H1 (cell line): ENCODE measurements at places on chromosomes 4 and X.
A peak's percentile ranks its signal among the peaks of the same experiment; 100 is the strongest.

- DNase-seq: no peak
Observed at GRCh38 chrX:16869393-16870094, 618 bp downstream of the RBBP7 start.

GRCh38 chr4:98293104-98293887 is 32.1 kb downstream of the RAP1GDS1 start:
- DNase-seq: no peak

DNA sequence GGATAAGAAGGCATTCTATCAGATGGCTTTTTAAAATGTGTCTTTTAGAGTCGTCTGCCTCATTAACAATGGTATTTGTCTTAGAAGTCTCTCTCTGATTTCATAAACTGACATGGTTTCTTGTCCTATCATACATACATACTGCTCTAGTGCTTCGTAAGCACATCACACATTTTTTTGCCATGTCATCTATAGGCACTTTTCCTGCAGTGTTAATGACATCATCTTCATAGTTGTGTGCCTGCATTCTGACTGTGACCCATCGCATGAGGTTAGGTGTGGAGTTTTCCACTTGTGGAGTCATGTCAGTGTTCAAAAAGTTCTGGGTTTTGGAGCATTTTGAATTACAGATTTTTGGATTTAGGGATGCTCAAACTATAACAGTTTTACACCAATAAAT is 361.6 kb upstream of the SPOCK3 start:
- DNase-seq: no peak

GRCh38 chr4:182212211-182212761 is 30.9 kb upstream of the TENM3 start:
- no peak for DNase-seq

- DNase-seq: peak; percentile 79
Observed at GRCh38 chr4:5998333-5998936, 19.8 kb downstream of the C4orf50 start.

GRCh38 chr4:48462363-48462762 is 20.8 kb upstream of the SLC10A4 start:
- DNase-seq: no peak

DNA sequence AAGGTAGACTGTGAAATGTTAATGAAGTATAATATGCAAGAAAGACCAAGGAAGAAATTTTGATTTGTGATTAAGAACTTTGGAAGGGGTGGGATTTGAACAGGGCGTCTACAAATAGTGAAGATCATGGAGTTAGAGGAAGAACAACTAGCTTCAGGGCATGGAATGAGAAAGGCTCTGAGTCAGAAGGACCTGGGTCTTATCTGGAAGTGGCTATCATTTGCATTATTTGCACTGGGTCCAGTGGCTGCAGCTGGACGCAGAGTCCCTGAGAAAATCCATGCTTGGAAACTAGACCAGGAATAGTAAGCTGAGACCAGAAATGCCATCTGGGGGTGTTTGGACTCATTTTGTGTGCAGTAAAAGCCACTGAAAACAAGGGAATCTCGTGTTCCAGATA is 4.3 kb upstream of the LIMCH1 start:
- no peak for DNase-seq

DNA sequence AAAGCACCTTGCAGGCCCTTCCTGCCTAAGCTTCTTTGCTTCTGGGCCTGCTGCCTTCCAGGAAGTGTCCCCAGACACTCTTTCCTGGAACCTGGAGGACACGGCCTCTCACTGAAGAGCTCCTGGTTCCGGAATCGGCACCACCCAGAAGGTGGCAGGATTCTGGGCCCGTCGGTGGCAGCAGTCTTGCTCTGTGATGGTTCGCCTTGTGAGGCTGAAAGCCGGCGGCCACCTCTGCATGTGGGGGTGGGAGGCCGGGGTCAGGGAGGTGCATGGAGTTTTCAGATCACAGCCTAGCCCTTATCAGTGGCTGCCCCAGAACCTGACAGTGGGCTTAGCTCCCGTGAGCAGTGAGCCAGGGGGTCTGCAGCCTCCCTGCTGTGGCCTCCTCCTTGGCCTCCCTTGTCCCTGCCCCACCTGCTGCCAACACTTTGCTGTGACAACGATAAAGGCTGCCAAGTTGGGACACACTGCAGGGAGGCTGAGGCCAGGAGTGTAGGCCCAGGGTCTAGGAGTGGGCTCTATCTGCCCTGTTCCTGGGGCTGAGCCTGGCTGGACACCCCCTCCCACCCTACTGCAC is 30.8 kb upstream of the GPR78 start:
- DNase-seq: no peak

DNA sequence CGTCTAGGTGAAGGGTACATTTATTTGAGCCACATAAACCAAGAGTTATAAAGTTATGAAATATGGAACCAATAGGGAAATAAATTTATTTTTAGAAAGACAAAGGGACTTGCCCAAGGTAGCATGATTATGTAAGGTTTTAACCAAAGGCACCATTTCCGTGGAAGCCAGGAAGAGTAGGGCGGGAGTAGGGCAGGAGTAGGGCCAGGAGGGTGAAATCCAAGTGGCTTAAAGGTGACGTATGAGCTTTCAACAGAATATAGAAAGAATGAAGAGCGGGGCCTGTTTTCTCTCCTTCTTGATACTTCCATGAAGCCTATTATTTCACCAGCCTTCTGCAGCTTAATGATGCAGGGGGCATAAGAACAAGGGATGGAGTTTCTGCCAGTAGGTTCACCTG is 91.7 kb upstream of the PNPLA4 start:
- no peak for DNase-seq

DNA sequence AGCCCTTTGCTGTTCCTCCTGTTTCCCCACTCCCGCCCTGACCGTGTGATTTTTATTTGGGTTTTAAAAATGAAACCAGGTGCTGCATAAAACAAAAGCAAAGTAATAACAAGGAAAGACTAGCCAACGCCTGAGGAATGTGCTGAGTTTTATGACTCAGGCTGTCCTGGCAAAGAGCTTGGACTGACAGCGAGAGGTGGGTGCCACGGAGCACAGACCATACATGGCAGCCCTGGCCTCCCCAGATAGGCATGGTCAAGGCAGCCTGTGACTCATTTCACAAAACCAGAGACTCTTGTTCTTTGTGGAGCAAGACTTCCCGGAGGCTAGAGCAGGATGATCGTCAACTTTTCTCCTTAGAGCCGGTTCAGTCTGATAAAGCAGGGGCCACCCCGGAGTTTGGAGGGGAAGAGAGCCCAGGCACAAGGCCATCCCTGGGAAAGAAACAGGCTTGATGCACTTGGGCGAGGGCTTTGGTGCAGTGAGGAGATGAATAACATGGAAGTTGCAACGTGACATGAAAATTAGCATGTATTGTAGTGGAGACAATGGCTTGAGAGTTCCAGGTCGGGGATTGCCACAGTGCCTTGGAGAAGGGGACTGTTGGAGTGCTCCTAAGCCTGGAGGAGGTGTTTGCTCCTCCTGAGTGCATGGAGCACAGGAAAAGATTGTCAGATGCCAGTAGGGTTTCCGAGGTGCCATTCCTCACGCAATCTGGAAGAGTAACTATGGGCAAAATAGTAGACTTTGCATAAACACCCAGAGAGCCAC is 54.8 kb downstream of the C4orf51 start:
- DNase-seq: no peak

GRCh38 chr4:103853146-103853545 is 133.4 kb upstream of the TACR3 start:
- no peak for DNase-seq

DNA sequence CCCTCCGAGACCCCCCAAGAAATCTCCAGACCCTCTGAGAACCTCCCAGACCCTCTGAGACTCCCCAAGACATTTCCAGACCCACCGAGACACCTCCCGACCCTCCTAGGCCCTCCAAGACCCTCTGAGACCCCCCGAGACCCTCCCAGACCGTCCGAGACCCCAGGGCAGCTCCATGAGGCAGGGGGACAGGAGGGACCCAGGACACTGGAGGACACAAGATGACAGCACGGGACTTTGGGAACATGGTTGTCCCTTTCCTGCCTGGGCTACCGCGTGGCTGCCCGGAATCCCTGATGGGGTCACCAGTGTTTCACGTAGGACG is 10.3 kb downstream of the CTBP1 start:
- DNase-seq: no peak

GRCh38 chr4:175916626-175917351 is 104.7 kb upstream of the GPM6A start:
- DNase-seq: no peak

GRCh38 chr4:20062054-20062453 is 189.7 kb upstream of the SLIT2 start:
- DNase-seq: no peak

DNA sequence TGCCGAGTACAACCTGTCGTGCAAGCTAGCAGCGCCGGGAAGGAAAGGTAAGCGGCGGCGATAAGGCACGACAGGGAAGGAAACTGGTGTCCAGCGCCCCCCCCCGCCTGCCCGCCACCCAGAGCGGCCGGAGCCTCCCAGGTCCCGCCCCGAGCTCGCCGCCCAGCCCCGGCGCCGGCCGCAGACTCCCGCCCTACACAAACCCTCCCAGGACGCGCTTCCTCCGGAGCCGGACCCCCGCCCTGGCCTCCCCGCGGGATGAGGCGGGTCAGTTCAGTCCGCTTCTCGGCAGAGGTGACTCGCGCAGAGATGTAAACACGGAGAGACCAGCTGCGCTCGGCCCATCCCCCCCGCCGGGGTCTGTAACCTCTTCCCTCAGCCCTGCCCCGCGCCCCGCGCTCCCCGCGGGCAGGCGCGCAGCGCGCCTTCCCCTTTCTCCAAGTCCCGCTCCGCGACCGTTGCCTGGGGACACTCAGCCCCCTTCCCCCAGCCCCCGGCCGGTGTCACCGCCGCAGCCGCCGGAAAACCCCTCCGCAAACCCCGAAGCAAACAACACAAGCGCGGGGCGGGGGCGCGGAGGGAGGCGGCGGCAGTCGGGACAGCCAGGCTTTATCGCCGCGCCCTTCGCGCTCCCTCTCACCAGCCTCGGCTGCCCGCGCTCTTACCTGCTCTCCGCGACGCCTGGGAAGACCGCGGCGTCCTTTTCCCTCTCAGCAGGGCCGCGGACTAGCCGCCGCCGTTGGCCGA is 543 bp downstream of the ELF2 start:
- DNase-seq: peak; percentile 89

DNA sequence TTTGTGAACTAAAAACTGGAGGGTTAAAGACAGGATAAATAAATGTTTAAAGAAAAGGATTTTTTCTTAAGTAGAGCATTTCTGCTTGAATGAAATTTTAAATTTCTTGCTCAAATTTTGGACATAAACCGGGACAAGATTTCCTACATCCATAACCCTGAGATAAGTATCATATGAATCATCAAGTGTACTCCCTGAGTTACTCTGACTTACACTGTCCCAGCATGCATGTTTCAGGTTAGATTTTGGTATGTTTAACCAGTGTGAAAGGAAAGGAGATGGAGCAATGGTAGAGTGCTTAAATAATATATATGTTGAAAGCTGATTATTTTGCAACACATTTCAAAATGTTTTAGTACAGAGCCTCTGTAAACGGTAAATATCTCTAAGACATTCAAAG is 175.2 kb downstream of the ADGRL3 start:
- DNase-seq: no peak

- no peak for DNase-seq
Observed at GRCh38 chr4:150211799-150212445, 133.7 kb downstream of the DCLK2 start.

DNA sequence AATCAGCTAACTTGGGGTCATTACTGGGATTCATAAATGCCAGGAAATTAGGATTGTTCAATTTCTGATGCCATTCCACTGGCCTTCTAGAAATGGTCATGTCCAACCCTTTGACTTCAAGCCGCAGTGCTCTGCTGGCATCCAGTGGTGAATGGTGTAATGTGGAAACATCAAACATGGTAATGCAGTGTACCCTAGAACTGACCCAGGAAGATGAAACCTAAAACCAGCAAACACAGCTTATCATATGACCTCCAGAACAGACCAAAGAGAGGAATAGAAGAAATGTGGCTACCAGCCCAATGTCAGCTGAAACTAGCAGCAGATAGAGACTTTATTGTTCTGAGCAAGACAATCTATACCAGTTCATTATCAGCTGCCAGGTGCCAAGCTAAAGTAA is 13.8 kb downstream of the CXCL13 start:
- no peak for DNase-seq

GRCh38 chr4:37555322-37555721 is 130.9 kb downstream of the RELL1 start:
- no peak for DNase-seq

DNA sequence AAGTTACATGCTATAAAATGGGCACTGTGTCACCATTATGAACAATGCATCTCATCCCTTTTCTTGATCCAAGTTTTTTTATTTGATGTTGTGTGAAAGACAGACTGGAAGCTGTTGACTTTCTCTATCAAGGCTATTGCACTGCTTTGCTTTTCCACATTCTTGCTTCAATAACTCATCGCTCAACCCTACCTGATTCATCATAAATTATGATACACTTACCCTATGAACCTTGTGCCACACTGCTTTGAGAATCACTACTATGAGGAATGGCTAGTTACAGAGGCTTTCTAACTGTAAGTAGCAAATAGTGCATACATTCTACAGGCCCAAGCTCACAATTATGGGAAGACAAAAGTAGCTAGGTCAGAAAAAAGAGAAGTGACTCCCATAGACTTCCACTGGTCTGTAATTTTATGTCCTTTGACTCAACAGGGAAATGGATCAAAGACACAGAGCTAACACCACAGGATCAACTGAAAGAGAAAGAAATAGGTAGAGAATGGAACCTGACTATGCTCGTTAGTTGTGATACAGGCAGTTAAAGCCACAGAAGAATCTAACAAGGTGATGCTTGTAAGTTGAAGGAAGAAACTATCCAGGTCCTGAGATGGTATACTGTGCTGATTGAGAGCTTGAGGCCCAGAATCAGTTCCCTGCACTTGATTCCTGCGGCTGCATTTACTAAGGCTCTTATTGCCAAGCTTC is 163.5 kb downstream of the PPP3CA start:
- DNase-seq: no peak

DNA sequence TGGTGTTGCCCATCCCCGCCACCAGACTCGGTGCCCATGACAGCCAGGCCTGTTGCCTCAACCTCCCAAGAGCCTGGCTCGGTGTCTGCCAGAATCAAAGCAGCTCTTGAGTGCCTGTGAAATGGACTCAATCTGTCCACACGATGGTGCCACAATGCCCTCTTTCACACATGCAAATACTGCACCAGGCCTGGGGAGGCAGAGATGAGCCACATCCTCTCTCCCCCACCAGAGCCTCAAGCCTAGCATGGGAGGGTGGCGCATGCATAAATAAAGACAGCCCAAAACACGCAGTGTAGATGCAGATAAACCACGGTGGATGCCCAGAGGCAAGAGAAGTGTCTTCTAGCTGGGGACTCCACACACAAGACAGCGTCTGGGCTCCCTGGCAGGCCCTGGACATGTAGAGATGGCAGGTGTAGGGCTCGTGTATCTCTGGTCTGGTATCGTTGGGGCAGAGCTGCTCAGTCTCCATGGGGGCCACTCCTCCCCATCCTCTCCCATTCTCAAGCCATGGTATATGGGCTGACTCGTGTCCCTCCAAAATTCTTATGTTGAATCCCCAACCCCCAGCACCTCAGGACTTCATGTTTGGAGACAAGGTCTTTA is 65.6 kb downstream of the JAKMIP1 start:
- DNase-seq: no peak
